ENCODE measurements at places on chromosomes 3 and 15. TPM values are rescaled to one million over a fixed set of nuclear protein-coding genes. Genes with fewer than 3 reads are reported as not detected.

The AGBL1 gene
- not detected for total RNA-seq

The GNAT1 gene
- not detected for total RNA-seq

The OR5K2 gene
- not detected for total RNA-seq

The ITIH3 gene
- not detected for total RNA-seq

The HHLA2 gene
- total RNA-seq: 1.9 TPM

The SKIL gene
- 36.2 TPM for total RNA-seq

The CSPG4 gene
- total RNA-seq: not detected

The NR1I2 gene
- 0.17 TPM for total RNA-seq

The LRRC3B gene
- not detected for total RNA-seq

The SERPINI2 gene
- total RNA-seq: not detected

The CHRNA3 gene
- total RNA-seq: not detected

The PATL2 gene
- 52.9 TPM for total RNA-seq

The GAP43 gene
- total RNA-seq: not detected

The OSBPL10 gene
- total RNA-seq: 2.2 TPM

The ISL2 gene
- total RNA-seq: 0.83 TPM

DNA sequence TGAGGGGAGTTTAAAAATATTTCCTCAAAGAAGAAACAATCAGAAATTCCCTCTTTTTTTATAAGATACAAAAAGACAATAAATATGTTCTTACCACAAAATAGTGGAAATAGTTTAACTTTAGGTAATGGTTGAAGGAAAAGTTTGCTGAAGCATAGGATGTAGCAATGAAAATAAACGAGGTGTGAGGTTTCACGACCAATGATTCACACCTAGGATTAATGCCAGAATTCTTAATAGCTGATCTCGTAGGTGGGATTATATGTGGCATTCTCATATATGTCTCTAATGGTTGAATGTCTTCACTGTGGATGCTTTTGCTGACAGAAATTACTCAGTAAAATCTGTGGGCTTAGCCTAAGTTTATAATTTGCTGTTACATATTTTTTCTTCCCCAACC, 467.7 kb downstream of the FGF12 start:
- no peak for DNase-seq

DNA sequence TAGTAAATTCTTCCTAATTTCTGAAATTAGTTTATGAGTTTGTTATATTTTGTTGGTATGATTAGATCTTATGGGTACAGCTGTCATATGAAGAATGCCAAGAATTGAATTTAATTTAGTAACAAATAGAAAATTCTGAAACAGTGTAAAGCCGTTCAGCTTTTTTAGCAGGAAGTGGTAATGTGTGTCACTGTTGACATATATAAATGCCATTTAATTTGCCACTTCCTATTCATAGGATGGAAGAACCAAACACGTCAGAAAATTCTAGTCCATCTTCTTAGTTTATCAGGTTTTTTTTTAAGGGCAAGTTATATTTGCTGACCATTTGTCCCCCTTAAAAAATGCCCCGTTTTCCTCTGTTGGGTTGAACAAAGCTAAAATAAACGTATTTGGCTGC, 43.0 kb downstream of the RAB8B start:
- no peak for DNase-seq

- DNase-seq: no peak
Measured at GRCh38 chr3:16085410-16085809, 89.1 kb upstream of the GALNT15 start.

- no peak for DNase-seq
Measured at GRCh38 chr15:31554261-31554660, 227.6 kb downstream of the KLF13 start.

DNA sequence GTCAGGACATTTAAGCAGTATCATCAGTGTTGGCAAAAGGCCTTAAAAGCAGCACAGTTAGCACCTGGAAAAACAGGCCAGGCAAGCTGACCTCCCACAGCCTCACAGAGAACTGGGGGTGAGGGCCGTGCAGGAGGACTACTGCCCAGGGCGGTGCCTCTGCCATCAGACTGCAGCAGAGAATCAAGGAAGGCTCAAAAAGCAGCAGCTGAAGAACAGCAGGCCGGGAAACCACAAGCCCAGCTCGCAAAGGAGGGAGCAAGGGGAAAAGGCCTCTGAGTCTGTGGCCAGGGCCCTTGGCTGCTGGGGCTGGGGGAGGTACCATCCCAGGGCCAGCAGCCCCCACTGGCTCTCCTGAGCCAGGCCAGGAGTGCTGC, 84.2 kb downstream of the SEC22A start:
- no peak for DNase-seq

GRCh38 chr15:41919201-41919820, 25.5 kb upstream of the SPTBN5 start:
- no peak for DNase-seq

- no peak for DNase-seq
Measured at GRCh38 chr3:132641837-132642538, 17.6 kb downstream of the ACAD11 start.

DNA sequence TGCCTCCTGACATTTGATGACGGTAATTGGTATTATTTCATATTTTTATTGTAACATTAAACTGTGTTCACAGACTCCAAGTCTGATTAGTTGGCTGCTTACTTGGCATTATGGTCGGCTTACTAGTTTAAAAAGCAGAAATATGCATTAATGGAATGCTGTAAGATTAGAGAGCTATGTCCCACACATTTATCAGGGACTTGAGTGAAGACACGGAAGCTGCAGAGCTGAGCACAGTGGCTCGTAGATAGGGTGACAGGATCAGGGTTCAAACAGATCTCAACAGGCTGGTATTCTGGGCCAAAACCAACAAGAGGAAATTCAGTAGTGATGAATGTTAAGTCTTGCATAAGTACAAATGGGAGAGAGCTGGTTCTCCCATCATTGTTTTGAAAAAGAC, 113.8 kb downstream of the ADAMTSL3 start:
- no peak for DNase-seq

GRCh38 chr3:158731486-158731885, 771 bp downstream of the RARRES1 start:
- no peak for DNase-seq

GRCh38 chr15:81011593-81011992, 10.9 kb downstream of the TLNRD1 start:
- no peak for DNase-seq

GRCh38 chr3:126464093-126464492, 11.6 kb downstream of the ZXDC start:
- no peak for DNase-seq

DNA sequence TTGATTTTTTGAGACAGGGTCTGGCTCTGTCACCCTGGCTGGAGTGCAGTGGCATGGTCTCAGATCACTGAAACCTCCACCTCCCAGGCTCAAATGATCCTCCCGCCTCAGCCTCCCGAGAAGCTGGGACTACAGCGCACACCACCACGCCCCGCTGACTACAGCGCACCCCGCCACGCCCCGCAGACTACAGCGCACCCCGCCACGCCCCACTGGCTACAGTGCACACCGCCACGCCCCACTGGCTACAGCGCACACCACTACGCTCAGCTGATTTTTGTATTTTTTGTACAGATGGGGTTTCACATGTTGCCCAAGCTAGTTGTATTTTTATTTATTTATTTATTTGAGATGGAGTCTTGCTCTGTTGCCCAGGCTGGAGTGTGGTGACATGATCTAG, 35.6 kb downstream of the SLC51A start:
- no peak for DNase-seq

DNA sequence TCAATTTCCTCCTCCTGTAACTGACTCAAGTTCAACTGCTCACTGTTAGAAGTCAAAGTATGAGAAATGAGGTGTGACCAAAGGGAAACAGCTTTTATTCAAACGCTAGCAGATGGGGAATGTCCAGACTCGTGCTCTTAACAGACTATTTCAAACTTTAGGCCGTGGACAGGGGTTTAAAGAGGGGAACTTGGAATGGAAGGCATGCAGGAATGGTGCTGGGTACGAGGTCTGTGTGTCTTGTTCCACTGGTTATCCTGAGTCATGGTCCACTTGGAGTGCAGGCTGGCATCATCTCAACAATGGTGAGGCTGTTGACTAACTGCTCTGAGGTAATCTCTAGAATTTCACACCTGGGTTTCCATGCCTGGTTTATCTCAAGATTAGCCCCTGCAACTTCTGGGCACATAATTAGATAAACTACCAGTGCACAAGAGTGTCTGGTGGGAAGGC, 22.9 kb upstream of the DNAAF4 start:
- DNase-seq: no peak

DNA sequence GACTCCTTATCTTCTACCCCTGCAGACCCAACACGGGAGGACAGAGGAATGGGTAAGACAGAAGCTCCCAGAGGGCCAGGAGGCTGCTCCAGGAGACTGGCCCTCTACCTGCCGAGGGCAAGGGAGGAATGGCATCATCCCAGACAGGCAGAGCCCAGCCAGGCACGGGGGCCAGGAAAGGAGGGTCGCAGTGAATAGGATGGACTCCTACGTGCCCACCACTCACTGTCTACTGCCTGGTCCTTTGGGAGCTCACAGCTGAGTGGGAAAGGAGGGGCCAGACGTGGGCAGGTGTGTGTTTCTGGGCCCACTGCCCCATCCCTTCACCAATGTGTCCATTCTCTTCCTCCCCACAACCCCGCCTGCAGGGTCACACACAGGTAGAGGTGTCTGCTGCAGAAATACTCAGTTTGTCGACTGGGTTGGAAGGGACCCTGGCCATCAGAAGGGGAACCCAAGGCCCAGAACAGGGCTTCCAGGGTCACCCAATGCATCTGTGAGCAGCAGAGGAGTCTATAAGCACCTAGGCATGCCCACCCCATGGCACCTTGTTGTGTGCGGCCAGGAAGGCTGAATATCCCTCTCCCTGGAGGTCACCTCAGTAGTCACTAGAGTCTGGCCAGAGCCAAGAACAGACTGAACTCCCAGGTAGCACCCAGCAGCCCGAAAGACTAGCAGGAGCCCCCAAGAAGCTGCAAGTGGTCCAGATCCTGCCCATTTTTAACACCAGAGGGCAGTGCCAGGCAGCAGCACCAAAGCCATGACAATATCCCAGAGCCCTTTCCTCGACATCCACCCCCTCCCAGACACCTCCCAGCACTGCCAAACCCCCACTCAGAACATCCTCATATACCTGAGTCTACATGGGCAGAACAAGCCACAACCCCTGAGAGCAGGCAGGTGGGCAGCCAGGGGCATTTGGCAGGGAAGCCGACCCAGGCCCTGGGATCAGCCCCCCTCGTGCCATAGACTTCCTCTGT, 24.0 kb downstream of the TKT start:
- DNase-seq: no peak

GRCh38 chr3:34207002-34207401, 408.6 kb downstream of the PDCD6IP start:
- no peak for DNase-seq

DNA sequence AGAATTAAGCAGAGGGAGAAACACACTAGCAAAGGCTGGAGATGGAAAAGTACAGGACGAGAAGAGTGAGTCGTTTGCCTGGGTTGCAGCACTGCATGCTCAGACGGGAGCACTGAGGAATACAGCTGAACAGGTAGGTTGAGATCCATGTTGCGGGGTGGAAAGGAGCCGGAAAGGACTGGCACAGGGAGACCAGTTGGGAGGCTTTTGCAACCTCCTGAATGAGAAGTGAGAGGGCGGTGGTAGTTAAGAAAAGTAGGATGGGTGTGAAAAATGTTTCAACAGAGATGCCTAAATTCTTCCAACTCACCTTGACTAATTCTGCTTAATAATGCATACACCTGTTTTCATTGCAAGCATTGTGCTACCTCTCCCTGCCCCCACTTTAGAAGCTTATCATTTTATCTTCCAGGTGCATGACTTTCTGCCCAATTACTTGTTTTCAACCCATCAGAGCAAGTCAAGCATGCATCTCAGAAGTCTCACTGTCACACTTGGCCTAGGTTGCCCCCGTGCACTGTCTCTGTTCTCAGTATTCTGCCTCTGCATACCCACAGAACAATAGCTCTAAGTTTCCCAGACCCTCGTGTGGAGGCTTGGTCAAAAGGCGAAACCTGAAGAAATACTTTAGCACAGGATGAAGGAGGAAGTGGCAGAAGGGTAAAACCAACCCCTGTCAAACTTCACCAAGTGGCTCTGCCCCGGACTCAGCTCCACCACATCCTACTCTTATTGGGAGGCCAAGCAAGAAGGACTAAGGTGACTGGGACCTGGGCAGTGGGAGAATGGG, 199.3 kb upstream of the BCL6 start:
- DNase-seq: no peak

GRCh38 chr3:106275592-106275991, 406.8 kb upstream of the CBLB start:
- no peak for DNase-seq

GRCh38 chr15:96264351-96264798, 66.1 kb upstream of the NR2F2 start:
- DNase-seq: no peak

- no peak for DNase-seq
Measured at GRCh38 chr3:140153736-140154135, 218.8 kb downstream of the CLSTN2 start.

DNA sequence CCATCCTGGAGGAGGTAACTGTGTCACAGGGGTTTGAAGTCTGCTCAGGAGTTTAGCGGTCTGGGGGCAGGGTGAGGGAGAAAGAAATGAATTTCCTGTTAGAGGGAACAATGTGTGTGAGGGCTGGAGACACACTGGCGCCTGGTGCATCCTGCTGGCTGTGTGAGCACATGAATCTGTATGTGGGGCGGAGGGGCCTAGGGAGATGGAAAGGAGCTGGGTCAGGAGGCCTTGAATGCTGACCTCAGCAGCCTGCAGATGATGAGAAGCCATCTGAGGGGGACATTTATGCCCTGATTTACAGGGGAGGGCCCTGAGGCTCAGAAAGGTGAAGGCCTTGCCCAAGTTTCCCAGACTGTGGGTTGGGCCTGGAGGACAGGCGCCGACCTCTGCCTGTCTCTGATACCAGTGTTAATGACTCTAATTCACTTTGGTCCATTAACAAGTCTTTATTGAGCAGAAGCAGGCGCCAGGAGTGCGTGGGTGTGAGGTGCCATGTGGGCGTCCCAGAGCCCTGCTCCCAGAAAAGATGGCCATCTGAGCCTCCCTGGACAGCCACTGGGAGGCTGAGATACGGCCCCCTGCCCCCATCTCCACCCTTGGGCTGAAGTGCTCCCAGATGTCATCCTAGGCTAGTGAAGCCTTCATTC, 34.8 kb downstream of the LINGO1 start:
- DNase-seq: no peak

GRCh38 chr3:7759630-7760029, 742.0 kb upstream of the LMCD1 start:
- no peak for DNase-seq

DNA sequence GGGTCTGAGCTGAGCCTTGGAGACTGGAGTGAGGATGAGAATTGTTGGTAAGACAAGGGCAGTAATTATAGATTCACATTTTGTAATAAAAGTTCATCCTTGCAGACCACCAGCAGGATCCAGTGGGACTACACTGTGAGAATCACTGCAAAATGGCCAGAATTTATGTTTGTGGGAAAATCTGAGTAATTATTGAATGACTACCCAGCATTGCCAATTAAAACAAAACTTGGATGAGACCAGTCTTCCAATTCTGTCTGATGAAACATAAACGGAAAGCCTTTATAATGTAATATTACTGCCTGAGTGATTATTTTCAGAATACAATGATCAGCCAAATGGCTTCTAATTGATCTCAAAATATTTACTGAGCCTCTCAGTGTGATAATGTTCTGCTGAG, 323.3 kb upstream of the C2CD4B start:
- DNase-seq: no peak

Measured in activated T-cell treated with anti-CD3 and anti-CD28 coated beads, Interleukin-2, amount 50 U/mL, for 72 hours (primary cell).